ENCODE measurements at places on chromosomes 4 and X.

DNA sequence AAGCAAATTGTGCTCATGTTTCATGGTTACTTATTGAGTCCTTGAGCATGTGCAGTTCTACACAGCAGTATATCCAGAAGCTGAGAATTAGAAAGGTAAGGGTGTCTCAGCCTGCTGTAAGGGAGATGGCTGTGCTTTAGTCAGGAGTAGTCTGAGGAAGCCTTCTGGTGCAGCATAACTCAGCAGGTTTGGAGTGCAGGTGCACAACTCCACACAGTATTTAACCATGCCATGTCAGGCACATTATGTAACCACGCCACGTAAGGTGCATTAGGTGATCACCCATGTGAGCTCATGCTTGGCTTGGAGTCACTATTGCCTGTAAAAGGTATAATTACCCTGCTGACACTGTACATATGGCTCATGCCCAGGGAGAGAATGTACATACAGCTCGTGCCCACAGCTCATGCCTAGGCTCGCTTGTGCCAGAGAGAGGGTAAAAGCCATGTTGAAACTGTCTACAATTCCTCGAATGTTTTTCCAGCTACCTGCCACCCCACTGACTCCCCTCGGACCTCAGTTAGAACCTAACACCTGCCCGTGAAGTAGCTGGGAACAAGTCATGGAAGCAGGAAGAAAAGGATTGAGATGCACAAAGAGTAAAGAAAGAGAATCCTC lies 37.8 kb downstream of the UCHL1 start:
- DNase-seq: no peak

DNA sequence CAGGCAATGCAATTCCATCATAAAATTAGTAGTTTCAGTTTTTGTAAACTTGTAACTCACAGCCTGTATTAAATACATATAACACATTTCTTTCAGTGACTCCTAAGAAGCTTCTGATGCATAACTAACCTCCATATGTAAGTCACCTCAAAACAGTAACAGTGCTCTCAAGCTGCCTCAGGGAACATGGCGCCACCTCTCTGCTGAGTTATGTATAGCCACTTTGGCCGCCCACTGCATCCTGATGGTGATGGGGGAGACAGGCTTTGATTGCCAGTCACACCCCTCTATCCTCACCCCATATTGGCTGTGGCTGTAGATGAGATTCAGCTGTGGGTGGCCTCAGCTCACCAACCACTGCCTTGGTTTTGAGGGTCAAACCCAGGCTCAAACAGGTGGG lies 54.3 kb downstream of the LRBA start:
- no peak for DNase-seq

- DNase-seq: no peak
These were observed 635.9 kb upstream of the FRG1 start for GRCh38 chr4:189304809-189305208.

GRCh38 chrX:149152941-149153340 lies 352.2 kb downstream of the IDS start:
- no peak for DNase-seq

GRCh38 chrX:45165726-45166125 lies 35.0 kb downstream of the DIPK2B start:
- DNase-seq: no peak

- DNase-seq: no peak
These were observed 91.7 kb upstream of the PHOX2B start for GRCh38 chr4:41839916-41840854.

DNA sequence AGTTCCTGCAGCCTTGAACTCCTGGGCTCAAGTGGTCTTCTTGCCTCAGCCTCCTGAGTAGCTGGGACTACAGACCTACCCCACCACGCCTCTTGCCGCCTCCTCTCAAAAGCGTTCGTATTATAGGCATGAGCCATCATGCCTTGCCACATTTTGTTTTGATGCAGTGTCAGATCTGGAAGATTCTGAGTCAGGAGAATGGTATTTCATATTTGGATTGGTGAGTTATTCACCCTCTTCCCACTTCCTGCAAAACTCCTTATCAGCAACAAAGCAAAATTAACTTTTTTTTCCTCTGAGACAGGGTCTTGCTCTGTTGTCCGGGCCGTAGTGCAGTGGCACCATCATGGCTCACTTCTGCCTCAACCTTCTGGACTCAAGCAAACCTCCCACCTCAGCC lies 29.6 kb downstream of the REST start:
- DNase-seq: no peak

DNA sequence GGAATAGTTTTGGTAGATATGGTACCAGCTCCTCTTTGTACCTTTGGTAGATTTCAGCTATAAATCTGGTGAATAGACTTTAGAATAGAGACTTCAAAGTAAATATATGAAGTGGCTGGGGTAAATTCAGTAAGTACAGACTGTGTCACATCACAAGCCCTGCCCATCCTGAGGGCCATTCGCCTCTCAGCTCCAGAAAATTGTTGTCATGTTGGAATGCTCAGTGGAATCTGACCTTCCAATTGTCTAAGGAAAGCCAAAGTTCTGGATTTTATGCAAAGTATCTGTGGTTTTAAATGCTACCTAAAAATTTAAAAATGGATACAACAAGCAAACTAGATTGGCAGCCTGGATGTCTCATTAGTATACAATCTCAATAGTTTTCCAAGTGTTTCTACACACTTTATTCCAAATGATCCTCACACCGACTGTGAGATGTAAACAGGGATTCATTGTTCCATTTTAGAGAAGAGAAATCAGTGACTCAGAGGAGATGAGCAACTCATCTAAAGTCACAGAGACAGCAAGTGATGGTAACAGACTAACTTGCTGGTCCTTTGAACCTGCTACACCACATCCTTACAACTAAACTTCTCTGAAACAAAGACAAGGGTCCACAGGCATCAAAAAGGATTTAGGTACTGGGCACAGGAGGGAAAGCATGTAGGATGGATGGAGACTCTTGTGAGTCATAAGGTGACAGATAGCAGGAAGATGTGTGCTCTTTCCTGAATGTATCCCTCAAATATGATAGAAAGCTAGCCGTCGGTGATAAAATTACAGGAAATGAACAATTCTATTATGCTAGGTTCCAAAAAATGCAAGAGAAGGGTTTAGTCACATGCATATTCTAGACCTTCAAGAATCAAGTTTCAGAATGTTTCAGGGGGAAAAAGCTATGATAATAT lies 127.3 kb downstream of the ATP10D start:
- DNase-seq: no peak

GRCh38 chrX:129706400-129707072 lies 32.2 kb upstream of the XPNPEP2 start:
- no peak for DNase-seq

DNA sequence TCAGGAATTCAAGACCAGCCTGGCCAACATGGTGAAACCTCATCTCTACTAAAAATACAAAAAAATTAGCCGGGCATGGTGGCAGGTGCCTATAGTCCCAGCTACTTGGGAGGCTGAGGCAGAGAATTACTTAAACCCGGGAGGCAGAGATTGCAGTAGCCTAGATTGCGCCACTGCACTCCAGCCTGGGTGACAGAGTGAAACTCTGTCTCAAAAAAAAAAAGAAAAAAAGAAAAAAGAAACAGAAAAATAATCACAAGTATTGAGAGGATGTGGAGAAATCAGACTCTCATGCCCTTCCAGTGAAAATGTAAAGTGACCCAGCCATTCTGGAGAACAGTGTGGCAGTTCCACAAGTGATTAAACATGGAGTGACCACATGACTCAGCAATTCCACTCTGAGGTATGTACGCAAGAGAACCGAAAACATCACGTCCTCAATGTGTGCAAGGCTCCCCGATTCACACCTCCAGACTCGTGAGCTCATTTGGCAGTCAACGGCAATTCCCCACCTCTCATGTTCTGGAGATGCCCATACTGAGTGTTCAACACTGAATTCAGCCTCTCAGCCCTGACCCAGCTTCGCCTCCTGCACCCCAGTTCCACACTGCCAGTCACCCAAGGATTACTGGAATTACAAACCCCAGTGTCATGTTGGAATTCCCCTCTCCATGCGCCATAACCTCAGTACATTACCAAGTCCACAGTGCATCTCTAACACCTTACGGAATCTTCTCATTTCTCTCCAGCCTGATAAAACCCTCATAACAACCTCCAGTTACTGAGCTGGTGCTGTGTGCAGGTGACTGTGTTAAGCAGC lies 21.1 kb downstream of the ACOX3 start:
- peak; percentile 39 for DNase-seq

Data from CD4-positive, alpha-beta T cell treated with Interleukin-15 for 1 hour (primary cell).